Esophagus squamous epithelium (tissue), 5 donors: ENCODE measurements at places on chromosomes 16 and 17.

- DNase-seq, result no peak
Measured at GRCh38 chr17:70654706-70655105, 485.4 kb downstream of the KCNJ2 start.

DNA sequence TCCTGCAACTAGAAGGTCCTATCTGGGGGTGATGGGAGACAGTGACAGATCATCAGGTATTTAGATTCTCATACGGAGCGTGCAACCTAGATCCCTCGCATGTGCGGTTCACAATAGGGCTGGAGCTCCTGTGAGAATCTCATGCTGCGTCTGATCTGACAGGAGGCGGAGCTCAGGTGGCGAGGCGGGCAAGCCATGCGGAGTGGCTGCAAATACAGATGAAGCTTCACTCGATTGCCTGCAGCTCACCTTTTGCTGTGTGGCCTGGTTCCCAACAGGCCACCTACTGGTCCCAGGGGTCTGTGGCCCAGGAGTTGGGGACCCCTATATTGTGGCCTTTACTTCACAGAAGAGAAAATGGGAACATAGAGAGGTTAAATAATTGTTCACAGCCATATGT lies 200.4 kb downstream of the IRF8 start:
- DNase-seq, result no peak

DNA sequence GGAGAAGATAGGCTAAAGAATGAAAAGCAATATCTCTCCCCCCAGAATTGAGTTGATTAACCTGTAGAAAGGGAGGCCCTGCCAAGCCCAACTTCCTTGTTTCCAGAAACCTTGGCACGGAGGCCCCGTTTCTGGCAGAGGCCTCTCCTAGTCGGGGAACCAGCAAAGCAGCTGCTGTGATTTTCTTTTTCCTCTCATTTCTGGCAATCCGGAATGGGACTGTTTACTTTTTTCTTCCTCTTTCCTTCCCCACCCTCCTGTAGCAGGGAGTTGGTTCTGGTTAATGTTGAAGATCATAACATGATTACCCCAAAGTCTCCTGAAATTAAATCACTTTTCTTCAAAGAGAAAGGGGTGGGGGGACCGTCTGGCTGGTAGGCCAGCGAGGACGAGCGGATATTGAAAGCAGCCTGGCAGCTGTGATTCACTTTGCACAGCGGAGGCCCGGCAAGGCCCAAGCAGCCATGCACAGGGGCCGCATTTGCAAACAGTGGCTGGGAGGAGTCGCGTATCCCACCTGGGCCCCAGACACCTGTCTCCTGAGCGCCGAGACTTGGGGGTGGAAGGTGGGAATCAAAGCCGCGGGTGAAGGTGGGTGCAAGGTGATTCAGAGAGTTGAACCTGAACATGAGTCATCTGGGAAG lies 51.5 kb downstream of the NTN1 start:
- DNase-seq, result no peak

DNA sequence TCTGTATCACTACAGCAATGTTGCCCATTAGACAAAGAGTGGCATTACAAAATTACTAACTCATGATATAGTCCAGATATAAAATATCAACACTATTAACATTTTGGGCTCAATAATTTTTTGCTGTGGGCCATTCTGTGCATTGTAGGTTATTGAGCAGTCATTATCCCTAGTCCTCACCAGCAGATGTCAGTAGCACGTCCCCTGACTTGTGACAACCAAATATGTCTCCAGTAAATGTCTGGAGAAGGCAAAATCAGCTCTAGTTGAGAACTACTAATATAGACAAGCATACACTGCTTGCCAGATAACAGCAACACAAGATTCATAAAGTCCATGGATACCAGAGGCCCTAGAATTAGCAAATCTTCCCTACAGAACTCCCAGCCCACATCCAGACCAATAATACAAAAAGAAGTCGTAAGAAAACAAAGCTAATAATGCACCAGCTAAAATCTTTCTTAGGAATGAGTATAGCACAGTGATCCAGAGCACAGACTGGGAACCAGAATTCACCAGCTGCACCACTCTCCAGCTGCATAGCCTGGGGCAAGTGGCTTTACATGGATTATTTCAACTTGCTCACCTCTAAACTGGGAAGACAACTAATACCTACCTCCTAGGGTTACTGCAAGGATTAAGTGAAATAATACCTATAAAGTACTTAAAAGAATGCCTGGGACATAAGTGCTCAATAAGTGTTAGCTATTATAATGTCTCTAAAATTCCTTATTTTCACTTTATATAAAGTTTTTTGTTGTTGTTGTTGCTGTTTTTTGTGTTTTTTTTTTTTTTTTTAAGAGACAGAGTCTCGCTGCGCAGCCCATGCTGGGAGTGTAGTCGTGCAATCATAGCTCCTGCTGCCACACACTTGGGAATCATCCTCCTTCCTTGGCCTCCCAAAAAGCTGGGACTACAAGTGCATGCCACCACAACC lies 23.7 kb downstream of the HELZ start:
- no peak for DNase-seq

DNA sequence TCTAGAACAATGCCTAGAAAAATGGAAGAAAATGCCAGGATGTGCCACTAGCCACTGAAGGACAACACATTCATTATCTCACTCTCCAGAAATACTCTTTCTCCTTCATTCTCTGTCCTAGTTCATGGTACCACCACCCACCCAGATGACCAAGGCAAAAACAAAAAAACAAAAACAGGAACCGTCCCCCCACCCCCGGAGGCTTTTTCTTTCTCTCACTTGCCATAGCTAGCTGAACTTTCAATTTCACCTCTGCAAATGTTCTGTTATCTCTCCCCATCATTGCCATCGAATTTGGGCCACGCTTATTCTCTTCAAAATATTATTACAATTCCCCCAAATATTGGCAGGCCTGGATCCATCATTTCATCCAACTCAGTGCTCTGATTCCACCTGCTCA lies 49.0 kb downstream of the SOX9 start:
- no peak for DNase-seq

GRCh38 chr17:76512366-76513305 lies 11.4 kb upstream of the RHBDF2 start:
- DNase-seq, result no peak

DNA sequence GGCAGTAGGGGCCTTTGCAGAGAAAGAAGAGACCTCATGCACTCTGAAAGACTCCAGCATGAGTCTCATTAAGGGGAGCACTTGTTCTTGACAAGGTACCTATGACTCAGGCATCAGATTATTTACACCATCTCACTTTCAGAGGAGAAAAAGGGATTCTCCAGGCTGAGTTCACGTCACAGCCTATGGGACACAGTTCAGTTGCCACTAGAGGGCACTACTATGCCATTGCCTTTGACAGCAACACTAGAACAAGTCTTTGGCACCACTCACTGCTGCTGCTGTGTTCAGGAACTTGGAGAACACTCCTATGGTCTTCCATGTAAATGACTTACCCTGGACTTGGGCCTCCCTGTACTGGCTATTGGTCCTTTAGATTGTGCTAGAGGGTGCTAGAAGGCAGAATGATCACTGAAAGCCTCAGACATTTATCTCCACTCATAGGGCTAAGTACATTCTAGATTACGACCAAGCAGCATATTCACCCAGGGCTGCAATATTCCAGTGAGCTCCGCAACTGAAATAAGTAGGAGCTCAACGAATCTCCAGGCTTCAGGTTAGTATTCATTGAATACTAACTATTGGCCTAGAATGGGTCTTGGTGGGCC lies 225.1 kb upstream of the CA10 start:
- DNase-seq, result no peak

- DNase-seq, result no peak
Measured at GRCh38 chr17:37568350-37569053, 40.7 kb downstream of the SYNRG start.

GRCh38 chr17:6677158-6677831 lies 25.7 kb downstream of the C17orf100 start:
- no peak for DNase-seq

GRCh38 chr17:49990331-49990730 lies 4.7 kb downstream of the DLX3 start:
- DNase-seq, result no peak

DNA sequence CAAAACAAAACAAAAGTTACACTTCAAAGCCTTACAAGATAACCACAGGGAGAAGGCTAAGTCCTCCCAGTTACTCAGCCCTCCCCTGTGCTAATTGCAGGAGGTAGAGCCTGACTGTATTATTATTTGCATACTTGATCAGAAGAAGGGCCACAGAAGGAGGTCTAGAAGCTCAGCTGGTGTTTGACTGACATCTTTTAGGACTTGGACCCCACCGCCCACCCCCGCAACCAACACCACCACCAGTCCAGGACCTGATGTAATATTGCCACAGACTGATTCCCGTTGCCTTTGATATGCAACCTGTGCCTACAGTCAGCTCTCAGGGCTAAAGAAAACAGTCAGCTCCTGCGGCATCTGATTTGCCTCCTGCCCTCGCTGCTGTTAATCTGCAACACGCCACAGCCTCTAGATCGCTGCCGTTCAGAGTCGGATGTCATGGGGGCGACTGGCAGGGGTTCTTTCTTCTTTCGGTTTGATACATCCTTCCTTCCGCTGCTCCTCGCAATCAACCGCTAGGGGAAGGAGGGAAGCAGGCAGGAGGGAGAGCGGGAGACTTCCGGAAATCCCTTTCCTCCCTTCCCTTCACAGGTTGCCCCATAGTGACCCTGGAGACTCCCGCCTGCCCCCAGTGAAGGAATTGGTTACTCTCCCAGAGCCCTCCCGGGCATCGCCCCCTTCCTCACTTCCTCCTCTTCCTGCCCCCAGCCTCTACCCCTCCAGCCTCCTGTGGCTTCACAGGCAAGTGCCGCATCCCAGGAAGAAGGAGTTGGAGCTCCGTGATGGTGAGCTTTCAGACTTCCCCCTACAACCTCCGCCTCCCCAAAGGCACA lies 90.5 kb upstream of the SOX9 start:
- no peak for DNase-seq

DNA sequence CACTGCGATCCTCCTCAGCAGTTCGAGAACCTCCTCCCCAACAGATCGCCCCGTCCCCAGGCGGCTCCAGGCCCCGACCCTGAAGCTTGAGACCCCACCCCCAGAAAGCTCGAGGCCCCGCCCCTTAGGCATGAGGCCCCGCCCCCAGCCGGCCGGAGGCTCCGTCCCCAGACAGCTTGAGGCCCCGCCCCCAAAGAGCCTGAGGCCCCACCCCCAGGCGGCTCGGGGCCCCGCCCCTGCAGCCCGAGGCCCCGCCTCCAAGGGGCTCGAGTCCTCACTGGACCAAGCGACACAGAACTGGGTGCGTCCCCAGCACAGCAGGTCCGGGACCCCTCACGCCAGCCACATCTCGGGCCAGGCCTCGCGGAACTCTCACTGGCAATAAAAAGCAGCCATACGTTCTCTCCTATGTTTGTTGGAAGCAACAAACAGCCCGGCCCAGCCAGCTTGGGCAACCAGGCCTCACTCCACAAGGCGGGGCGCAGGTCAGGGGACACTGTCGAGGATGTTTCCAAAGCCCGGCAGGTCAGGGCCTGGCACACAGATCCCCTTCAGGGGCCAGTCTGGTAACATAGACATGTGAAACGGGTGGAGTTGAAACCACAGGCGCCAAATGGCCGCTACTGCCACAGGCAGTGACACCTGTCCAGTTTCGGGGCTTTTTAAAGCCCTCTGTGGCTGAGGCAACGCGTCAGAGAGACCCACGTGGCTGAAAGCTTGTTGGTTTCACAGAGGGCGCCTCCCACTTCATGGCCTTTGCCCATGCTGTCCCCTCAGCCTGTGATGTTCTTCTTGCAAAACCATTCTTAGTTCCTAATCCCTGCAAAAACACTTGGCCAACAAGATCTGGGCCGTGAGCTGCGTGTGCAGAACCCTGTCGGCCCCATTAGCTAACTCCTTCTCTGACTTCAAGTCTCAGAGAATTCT lies 224.2 kb downstream of the PARN start:
- DNase-seq, result no peak

DNA sequence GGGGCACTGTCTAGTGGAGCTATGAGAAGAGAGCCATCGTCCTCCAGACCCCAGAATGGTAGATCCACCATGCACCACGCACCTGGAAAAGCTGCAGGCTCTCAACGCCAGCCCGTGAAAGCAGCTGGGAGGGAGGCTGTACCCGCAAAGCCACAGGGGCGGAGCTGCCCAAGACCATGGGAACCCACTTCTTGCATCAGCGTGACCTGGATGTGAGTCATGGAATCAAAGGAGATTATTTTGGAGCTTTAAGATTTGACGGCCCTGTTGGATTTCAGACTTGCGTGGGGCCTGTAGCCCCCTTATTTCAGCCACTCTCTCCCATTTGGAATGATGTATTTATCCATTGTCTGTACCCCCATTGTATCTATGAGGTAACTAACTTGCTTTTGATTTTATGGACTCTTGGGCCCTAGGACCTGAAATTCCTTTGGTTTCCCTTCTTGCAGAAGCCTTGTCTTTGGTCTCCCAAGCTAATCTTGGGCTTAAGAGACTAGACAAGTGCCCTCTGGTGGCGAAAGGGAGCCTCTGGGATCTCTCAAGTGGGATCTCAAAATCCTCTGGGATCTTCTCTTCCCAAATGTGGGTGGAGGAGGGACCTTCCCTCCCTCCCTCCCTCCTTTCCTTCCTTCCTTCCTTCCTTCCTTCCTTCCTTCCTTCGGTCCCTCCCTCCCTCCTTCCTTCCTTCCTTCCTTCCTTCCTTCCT lies 58.2 kb upstream of the HAPSTR1 start:
- no peak for DNase-seq
